Body of pancreas (tissue), 4 donors: ENCODE measurements at places on chromosomes 1 and 21. TPM values are rescaled to one million over a fixed set of nuclear protein-coding genes. Genes with fewer than 3 reads are reported as not detected.

- DNase-seq = no peak
These were observed 7.4 kb upstream of the TIAM1 start for GRCh38 chr21:31351438-31351837.

GRCh38 chr21:41991659-41992058 is 18.5 kb downstream of the ZBTB21 start:
- DNase-seq = no peak

Gene ITLN2
- not detected for total RNA-seq

- peak; percentile 43 for DNase-seq
These were observed 34.8 kb downstream of the KPNA6 start for GRCh38 chr1:32142446-32143301.

GRCh38 chr1:51978099-51978498 is 12.4 kb downstream of the RAB3B start:
- DNase-seq = no peak

GRCh38 chr1:33268457-33268856 is 12.2 kb downstream of the ZNF362 start:
- no peak for DNase-seq

DNA sequence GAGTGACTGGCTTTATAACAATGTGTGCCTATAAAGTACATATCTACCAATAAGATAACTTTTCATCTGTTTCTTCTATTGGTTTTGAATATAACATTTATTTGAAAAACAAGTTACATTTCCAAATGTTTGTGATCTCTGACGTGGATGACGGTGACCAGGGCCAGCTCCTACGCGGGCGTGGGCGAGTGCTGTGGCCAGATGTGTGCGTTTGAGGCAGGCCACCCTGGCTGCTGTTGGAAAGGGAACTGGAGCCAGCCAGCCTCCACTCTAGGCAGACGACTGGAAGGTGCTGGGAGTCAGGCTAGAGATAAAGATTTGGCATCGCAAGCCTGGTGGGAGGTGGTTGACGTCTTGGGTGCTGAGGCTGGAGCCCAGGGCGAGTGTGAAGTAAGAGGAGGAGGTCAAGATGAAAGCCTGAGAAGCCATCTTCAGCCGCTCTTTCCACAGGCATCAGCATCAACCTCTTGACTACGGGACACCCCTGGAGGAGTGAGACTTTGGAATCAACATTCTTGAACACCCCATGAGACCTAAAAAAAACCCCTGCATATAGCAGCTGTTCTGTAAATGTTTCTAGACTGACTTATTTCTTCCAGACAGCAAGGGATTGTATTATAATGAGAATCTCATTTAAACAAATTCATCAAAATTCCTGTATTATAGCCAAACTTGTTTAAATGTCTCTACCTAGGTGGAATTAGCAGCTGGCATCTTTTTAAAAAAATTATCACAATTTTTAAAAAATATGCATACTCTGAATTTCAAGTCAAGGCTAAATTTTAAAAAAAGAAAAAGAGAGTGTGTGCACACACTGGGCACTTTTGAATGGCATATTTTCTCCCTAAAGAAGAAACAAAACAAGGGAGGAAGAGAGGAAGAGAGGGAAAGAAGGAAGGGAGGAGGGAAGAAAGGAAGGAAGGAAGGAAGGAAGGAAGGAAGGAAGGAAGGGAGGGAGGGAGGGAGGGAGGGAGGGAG is 112.5 kb upstream of the SLC44A3 start:
- DNase-seq = peak; percentile 20

GRCh38 chr1:31642366-31642765 is 2.3 kb downstream of the PEF1 start:
- no peak for DNase-seq
